ENCODE measurements at places on chromosomes 2 and 18. TPM values are rescaled to one million over a fixed set of nuclear protein-coding genes. Genes with fewer than 3 reads are reported as not detected.

Gene PRKAG3
- total RNA-seq = not detected

Gene SEMA4F
- total RNA-seq = 10.1 TPM

Gene ERBB4
- total RNA-seq = under 0.01 TPM

Gene SERPINB10
- not detected for total RNA-seq

Gene MEP1B
- not detected for total RNA-seq

Gene AKAIN1
- total RNA-seq = not detected

Gene CCL20
- total RNA-seq = not detected

Gene PMAIP1
- total RNA-seq = 7.5 TPM

Gene CMPK2
- total RNA-seq = 6.0 TPM

Gene IL36A
- not detected for total RNA-seq

Gene CHN1
- total RNA-seq = 227 TPM

Gene TMEM131
- total RNA-seq = 43.0 TPM

Gene CLASP1
- 50.0 TPM for total RNA-seq

Gene FAM98A
- total RNA-seq = 188 TPM

Gene RASGRP3
- 26.9 TPM for total RNA-seq

Gene PTPRM
- 114 TPM for total RNA-seq

Gene CDK15
- total RNA-seq = 4.7 TPM
